Glutamatergic neuron (in vitro differentiated cells): ENCODE measurements at places on chromosomes 7 and 10.

DNA sequence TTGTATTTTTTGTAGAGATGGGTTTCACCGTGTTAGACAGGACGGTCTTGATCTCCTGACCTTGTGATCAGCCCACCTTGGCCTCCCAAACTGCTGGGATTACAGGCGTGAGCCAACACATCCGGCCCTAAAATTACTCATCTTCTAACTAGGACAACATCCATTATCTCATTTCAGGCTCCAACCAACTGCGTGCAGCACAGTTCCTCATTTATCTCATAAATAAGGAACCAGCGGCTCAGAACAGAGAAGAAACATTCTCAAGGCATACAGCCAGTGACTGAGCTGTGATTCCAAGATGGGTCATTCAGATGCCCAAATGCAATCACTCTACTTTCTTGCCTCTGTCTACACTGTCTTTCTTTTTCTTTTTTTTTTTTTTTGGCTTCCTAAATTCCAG, 356.1 kb downstream of the ELMO1 start:
- DNase-seq = no peak

- no peak for DNase-seq
Observed at GRCh38 chr7:9939176-9939575, 1034.5 kb upstream of the PHF14 start.

- DNase-seq = no peak
Observed at GRCh38 chr10:71635867-71636266, 83.7 kb downstream of the C10orf105 start.

GRCh38 chr10:22338185-22338900, 7.0 kb upstream of the SPAG6 start:
- DNase-seq = no peak

GRCh38 chr10:125160856-125161706, 718 bp upstream of the CTBP2 start:
- DNase-seq = peak; percentile 80

GRCh38 chr10:26879744-26880143, 19.0 kb upstream of the ABI1 start:
- no peak for DNase-seq

DNA sequence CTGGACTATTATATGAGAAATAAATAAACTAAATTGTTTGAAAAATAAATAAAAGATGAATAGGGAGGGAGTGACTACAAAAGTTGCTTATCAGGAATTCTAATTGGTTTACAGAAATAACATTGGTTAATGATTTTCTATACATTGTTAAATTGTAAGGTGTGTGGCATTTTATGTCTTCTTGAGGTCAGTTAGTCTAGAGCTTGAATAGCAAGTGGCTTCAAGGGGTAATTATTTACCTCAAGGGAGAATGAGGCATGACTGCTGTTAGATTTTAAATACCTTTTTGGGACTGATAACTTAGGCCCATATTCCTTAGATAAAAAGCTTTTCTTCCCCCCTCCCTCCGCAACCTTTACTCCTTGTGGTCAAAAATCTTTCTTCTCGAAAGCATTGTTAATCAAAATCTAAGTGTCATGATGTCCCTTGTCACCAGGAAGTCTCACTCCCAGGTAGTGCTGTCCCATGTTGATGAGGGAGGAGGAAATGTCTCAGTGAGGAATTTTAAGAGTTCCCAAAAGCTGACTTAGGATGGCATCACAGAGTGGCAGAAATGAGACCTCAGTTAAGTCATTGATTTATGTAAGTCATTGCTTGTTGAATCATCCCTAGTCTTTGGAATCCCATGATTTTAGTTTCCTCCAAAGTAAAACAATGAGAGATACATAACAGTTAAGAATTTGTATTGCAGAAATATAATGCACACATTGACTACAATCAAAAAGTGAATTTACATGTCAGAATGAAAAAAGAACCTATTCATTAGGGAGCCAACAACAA, 71.5 kb downstream of the MAPK8 start:
- DNase-seq = no peak

DNA sequence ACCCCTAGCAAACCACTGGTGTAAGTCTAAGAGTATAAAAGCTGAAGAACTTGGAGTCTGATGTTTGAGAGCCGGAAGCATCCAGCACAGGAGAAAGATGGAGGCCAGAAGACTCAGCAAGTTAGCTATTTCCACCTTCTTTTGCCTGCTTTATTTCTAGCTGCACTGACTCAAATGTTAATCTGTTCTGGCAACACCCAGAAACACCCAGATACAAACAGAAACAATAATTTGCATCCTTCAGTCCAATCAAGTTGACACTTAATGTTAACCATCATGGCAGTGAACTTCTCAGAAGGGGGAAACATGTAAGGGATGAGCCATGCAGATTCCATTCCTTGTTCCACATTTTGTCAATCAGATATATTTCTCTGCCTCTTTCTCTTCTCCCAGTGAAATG, 101.8 kb upstream of the FERD3L start:
- no peak for DNase-seq

DNA sequence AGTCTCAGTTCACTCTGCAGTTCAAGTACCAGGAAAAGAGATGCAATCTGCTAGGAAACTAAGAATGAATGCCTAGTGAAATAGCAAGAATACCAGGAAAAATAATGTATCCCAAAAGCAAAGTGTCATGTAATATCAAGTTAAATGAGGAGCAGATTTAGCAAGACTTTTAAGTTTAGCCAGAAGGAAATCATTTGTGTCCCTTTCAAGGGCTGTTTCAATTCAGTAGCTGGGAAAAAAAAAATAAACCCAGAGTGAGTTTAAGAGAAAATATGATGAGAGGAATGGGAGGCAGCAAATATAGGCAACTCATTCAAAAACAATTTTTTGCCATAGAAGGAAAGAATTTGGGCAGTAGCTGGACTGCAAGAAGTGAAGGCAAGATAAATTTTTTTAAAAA, 135.8 kb downstream of the DGKB start:
- no peak for DNase-seq

- no peak for DNase-seq
Observed at GRCh38 chr10:35797187-35797586, 155.1 kb upstream of the FZD8 start.

GRCh38 chr10:32379318-32379949, 32.5 kb upstream of the EPC1 start:
- no peak for DNase-seq

DNA sequence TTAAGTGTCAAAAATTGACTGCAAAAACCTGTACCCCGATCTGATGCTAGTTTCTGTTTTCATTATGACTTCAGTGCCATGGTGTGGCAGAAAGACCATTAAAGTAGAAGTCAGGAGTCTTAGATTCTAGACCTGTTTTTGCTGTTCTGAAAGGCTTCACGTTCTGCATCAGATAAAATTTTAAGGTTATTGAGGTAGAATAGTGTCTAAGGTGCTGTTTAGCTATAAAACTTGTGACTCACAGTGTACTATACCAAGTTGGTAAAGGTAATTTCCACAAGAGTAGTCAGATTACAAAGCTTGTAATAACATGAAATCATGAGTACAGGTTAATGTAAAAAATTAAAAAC, 38.6 kb downstream of the ZNRF2 start:
- DNase-seq = no peak
